A549 treated with RU486 at 1 μM for 4 hours (cell line): ENCODE measurements at places on chromosomes 5 and 9. TPM values are rescaled to one million over a fixed set of nuclear protein-coding genes. Genes with fewer than 3 reads are reported as not detected.

Gene FEM1C
- 2.9 to 7.5 TPM (median 7.0 TPM) in 5 replicates for total RNA-seq

Gene STOML2
- total RNA-seq: 214 to 282 TPM (median 254 TPM) in 5 replicates

Gene HK3
- not detected in 5 replicates for total RNA-seq

Gene ANKRD20A1
- total RNA-seq: 0.56 to 1.3 TPM (median 1.0 TPM) in 5 replicates

Gene PLAC8L1
- total RNA-seq: 0.29 TPM in 1 of 5 replicates, not detected in the others

Gene CCDC192
- not detected in 5 replicates for total RNA-seq

Gene SUSD1
- 12.3 to 14.6 TPM (median 13.7 TPM) in 5 replicates for total RNA-seq

Gene GARIN3
- not detected in 5 replicates for total RNA-seq

Gene GADD45G
- total RNA-seq: 0.15 to 0.50 TPM (median 0.25 TPM) in 5 replicates

Gene DELE1
- total RNA-seq: 43.4 to 60.2 TPM (median 56.0 TPM) in 5 replicates

Gene LHFPL2
- total RNA-seq: 39.0 to 60.7 TPM (median 56.2 TPM) in 5 replicates

Gene FNIP1
- 8.1 to 12.5 TPM (median 11.7 TPM) in 5 replicates for total RNA-seq

Gene NUTM2F
- total RNA-seq: not detected in 5 replicates

Gene CEL
- 0.31 to 0.74 TPM (median 0.66 TPM) in 5 replicates for total RNA-seq

Gene SPINK14
- total RNA-seq: not detected in 5 replicates

Gene SRP19
- total RNA-seq: 79.5 to 104 TPM (median 85.9 TPM) in 5 replicates

Gene NOXA1
- total RNA-seq: 1.1 to 2.4 TPM (median 1.7 TPM) in 5 replicates

Gene NEK6
- total RNA-seq: 55.8 to 73.4 TPM (median 62.6 TPM) in 5 replicates

Gene GABRP
- not detected in 5 replicates for total RNA-seq

Gene IL33
- total RNA-seq: 0.27 to 1.0 TPM (median 0.56 TPM) in 5 replicates

Gene PPP3R2
- not detected in 5 replicates for total RNA-seq

Gene TRAF1
- total RNA-seq: 3.6 to 6.8 TPM (median 4.6 TPM) in 5 replicates

Gene ZNF354C
- 0.53 to 0.85 TPM (median 0.69 TPM) in 5 replicates for total RNA-seq

Gene CDH9
- total RNA-seq: not detected in 5 replicates

Gene SLC6A19
- 0.04 TPM in 1 of 5 replicates, not detected in the others for total RNA-seq

Gene C8G
- 0.24 to 2.2 TPM (median 0.66 TPM) in 5 replicates for total RNA-seq

Gene SLF1
- total RNA-seq: 7.4 to 10.1 TPM (median 9.1 TPM) in 5 replicates

Gene PSD2
- 0.05 to 0.10 TPM (median 0.06 TPM) in 3 of 5 replicates, not detected in the others for total RNA-seq

Gene CTSL
- total RNA-seq: 861 to 1,030 TPM (median 902 TPM) in 5 replicates
